IMR-90 (cell line): ENCODE measurements at places on chromosomes 7 and 10.

GRCh38 chr10:124300224-124300623 is 118.5 kb downstream of the OAT start:
- H3K36me3 ChIP-seq = no peaks in the 10 kb centered on the region
- no peak for DNase-seq
- H3K4me1 ChIP-seq = no peaks in the 10 kb centered on the region
- H3K27ac ChIP-seq = no peak overlapping the region
- H3K27me3 ChIP-seq = no peaks in the 10 kb centered on the region

DNA sequence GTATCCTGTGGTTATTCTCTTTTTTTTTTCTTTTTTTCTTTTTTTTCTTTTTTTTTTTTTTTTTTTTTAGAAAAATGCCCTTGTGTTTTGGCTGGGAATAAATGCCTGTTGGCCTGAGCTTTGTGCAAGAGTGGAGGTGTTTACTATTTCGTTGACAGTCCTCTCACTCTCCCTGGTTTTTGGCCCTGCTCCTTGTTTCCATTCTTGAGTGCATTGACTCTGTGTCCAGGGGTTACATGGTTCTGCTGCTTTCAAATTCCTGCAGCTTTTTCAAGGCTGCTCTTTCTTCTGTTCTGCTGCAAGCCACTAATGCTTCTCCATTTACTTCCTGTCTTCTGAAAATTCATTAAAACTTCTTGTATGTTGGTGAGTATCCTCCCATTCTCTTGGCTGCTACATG is 59.7 kb upstream of the TBX20 start:
- DNase-seq = no peak
- no peaks in the 10 kb centered on the region for H3K27me3 ChIP-seq
- H3K27ac ChIP-seq = no peak overlapping the region

- no peaks in the 10 kb centered on the region for H3K36me3 ChIP-seq
- peaks cover 3% of the 10 kb centered on the region; the same call in 1 of the 2 replicates for H3K4me1 ChIP-seq
- H3K4me3 ChIP-seq = peak overlapping the region; percentile 38
- no peak overlapping the region for H3K27ac ChIP-seq
- H3K27me3 ChIP-seq = peaks cover 50% of the 10 kb centered on the region
These were observed 1.2 kb downstream of the CALY start for GRCh38 chr10:133335246-133336117.

GRCh38 chr10:82817676-82818422 is 942.9 kb downstream of the NRG3 start:
- no peaks in the 10 kb centered on the region for H3K27me3 ChIP-seq
- no peaks in the 10 kb centered on the region for H3K36me3 ChIP-seq
- no peaks in the 10 kb centered on the region for H3K4me1 ChIP-seq
- no peak for DNase-seq
- no peak overlapping the region for H3K27ac ChIP-seq
- no peak overlapping the region for H3K4me3 ChIP-seq

GRCh38 chr7:128148676-128149075 is 92.4 kb upstream of the LEP start:
- no peak for DNase-seq
- H3K4me1 ChIP-seq = no peaks in the 10 kb centered on the region
- H3K27ac ChIP-seq = no peak overlapping the region

DNA sequence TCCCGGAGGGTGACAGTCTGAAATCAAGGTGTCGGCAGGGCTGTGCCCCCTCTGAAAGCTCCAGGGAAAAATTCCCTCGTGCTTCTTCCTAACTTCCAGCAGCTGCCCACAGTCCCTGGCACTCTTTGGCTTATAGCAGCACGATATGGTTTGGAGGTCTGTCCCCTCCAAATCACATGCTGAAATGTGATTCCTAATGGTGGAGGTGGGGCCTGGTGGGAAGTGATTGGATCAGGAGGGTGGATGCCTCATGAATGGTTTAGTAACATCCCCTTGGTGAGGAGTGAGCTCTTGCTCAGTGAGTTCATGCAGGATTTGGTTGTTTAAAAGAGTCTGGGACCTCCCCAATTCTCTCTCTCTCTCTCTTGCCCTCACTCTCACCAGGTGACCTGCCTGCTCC is 51.1 kb downstream of the GPAM start:
- no peak for DNase-seq
- H3K27me3 ChIP-seq = no peaks in the 10 kb centered on the region; the same call in 1 of the 2 replicates
- no peak overlapping the region for H3K4me3 ChIP-seq

DNA sequence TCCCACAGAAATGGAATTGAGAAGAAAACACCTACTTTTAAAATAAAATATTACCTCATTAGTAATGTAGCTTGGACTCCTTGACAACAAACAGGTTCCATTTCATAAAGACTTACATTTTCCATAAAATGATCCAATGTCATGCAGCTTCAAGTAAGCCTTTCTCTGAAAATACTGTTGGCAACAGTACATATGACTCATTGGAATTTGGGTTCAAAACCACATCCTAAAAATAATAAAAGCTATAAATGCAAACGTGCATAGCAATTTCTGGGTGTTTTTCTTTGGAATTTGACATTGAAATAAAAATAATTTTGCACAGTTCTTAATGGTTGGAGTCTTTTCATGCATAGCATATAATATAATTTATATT is 47.9 kb downstream of the FHIP2A start:
- no peak overlapping the region; the same call in 1 of the 2 replicates for H3K27ac ChIP-seq
- peak; percentile 87 for DNase-seq
- peaks cover 5% of the 10 kb centered on the region; the same call in 1 of the 2 replicates for H3K4me1 ChIP-seq
- no peaks in the 10 kb centered on the region for H3K27me3 ChIP-seq
- H3K36me3 ChIP-seq = 0 out of 2 replicates have a peak, but pooled peaks cover 1% of the 10 kb centered on the region

- peaks cover 13% of the 10 kb centered on the region for H3K36me3 ChIP-seq
- H3K27ac ChIP-seq = no peak overlapping the region
- H3K27me3 ChIP-seq = no peaks in the 10 kb centered on the region
These were observed 31.4 kb downstream of the ITPRIP start for GRCh38 chr10:104306897-104307296.

- H3K27me3 ChIP-seq = no peaks in the 10 kb centered on the region
- no peak overlapping the region for H3K27ac ChIP-seq
- peak; percentile 55 for DNase-seq
- H3K4me1 ChIP-seq = peaks cover 10% of the 10 kb centered on the region
- peaks cover 80% of the 10 kb centered on the region for H3K36me3 ChIP-seq
- no peak overlapping the region for H3K4me3 ChIP-seq
These were observed 112.2 kb downstream of the LARP4B start for GRCh38 chr10:819326-819725.

DNA sequence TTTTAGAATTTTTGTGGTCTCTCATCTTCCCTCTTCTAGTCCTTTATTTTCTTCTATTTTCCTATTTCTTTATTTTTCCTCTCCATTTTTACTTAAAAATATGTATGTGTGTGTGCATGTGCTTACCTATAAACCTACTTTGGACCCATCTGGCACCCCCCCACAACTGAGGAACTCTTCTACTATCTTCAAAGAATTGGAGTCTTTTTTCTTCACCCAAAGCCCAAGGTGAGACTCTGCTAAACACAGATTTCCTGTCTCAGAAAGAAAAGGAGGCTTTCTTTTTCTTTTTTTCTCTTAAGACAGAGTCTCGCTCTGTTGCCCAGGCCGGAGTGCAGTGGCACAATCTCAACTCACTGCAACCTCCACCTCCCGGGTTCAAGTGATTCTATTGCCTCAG is 24.2 kb downstream of the PRTFDC1 start:
- H3K4me3 ChIP-seq = no peak overlapping the region
- no peaks in the 10 kb centered on the region for H3K27me3 ChIP-seq
- H3K4me1 ChIP-seq = no peaks in the 10 kb centered on the region
- no peaks in the 10 kb centered on the region for H3K36me3 ChIP-seq

DNA sequence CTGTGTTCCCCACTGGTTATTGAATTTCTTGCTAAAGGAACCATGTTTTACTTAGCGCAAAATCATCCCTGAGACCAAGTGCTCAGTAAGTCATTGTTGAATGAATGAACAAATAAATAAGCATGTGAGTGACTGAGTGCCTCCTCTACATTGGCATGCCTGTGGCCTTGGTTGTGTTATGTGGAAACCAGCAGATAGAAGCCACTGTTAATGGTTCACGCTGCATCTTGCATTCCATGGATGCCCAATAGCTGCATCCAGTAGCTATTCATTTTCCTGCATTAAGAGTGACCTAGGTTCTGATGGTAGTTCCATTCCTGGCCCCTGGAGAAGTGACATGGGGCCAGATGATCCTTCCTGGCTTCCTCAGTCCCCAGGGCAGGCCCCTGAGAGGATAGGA is 113.3 kb upstream of the BMPER start:
- no peak overlapping the region for H3K27ac ChIP-seq
- H3K4me1 ChIP-seq = no peaks in the 10 kb centered on the region
- no peaks in the 10 kb centered on the region for H3K36me3 ChIP-seq
- no peak for DNase-seq

DNA sequence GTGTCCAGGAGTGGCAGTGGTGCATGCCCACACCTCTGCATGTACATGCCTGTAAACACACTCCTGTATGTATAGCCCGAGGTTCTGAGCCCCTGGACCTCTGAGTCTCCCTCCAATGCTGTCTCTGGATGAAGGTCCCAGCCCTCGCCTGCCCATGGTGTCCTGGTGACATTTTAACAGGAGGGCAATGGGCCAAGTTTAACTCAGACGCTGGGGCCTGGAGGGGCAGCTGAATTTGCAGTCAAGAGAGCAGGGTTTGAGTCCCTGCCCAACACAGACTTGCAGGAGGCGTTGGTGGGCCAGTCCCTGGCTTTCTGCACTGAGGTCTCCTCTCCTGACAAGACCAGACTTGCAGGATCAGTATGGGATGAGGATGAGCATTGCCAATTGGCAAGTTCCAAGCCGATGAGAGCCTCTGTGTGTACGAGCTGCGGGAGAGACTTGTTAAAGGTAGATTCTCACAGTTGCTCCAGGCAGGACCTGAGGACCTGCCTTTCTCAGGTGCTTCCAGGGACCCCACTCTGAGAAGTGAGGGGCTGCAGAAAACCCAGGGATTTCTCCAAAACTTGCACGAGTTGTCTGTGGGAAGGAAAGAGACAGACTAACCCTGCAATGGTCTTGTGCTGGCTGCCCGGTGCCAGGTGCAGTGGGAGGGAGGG is 141.9 kb downstream of the ELFN1 start:
- H3K36me3 ChIP-seq = no peaks in the 10 kb centered on the region
- H3K4me3 ChIP-seq = no peak overlapping the region
- no peak overlapping the region for H3K27ac ChIP-seq
- no peaks in the 10 kb centered on the region for H3K4me1 ChIP-seq
- no peak for DNase-seq
- H3K27me3 ChIP-seq = no peaks in the 10 kb centered on the region

DNA sequence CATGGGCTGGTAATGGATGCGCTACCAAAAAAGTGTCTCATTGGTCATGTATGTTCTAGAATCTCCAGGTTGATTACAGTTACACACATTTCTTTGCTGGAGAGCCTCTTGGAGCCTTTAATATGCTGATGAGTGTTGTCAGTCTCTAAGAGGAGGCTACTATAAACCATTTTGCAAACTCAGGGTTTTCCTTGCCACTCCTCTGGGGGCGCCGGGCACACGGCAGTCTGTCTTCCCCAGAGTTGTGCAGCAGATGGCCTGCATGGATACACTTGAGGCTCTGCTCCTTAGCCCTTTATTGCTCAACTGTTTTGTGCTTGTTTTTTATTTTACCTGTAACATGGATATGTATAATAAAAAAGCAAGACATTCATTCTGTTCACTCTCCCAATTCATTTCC is 196.5 kb downstream of the ACTR3B start:
- H3K27me3 ChIP-seq = no peaks in the 10 kb centered on the region
- H3K4me1 ChIP-seq = no peaks in the 10 kb centered on the region
- H3K4me3 ChIP-seq = no peak overlapping the region

GRCh38 chr10:119769886-119770285 is 44.0 kb downstream of the INPP5F start:
- H3K27me3 ChIP-seq = no peaks in the 10 kb centered on the region
- peak; percentile 80 for DNase-seq
- H3K4me3 ChIP-seq = no peak overlapping the region
- H3K36me3 ChIP-seq = no peaks in the 10 kb centered on the region
- no peak overlapping the region for H3K27ac ChIP-seq

DNA sequence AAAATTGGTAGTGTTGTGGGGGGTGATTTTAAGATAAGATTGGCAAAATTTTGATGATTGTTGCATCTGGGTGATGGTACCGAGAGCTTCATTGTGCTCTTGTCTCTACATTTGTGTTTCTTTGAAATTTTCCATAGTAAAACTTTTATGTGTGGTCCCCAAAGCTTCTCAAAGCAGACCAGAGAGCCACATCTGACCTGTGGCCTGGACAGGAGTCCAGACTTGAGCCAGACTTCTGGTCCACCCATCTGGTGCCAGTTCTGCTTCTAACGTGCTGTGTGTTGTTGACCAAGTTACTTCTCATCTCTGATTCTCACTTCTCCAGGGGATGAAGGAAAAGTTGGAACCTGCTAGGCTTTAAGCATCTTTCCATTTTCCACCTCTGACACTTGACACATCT is 120.1 kb downstream of the C10orf105 start:
- no peaks in the 10 kb centered on the region for H3K4me1 ChIP-seq
- H3K27me3 ChIP-seq = peaks cover 9% of the 10 kb centered on the region; the same call in 1 of the 2 replicates
- no peak overlapping the region for H3K4me3 ChIP-seq
- H3K27ac ChIP-seq = no peak overlapping the region
- H3K36me3 ChIP-seq = no peaks in the 10 kb centered on the region
- no peak for DNase-seq

DNA sequence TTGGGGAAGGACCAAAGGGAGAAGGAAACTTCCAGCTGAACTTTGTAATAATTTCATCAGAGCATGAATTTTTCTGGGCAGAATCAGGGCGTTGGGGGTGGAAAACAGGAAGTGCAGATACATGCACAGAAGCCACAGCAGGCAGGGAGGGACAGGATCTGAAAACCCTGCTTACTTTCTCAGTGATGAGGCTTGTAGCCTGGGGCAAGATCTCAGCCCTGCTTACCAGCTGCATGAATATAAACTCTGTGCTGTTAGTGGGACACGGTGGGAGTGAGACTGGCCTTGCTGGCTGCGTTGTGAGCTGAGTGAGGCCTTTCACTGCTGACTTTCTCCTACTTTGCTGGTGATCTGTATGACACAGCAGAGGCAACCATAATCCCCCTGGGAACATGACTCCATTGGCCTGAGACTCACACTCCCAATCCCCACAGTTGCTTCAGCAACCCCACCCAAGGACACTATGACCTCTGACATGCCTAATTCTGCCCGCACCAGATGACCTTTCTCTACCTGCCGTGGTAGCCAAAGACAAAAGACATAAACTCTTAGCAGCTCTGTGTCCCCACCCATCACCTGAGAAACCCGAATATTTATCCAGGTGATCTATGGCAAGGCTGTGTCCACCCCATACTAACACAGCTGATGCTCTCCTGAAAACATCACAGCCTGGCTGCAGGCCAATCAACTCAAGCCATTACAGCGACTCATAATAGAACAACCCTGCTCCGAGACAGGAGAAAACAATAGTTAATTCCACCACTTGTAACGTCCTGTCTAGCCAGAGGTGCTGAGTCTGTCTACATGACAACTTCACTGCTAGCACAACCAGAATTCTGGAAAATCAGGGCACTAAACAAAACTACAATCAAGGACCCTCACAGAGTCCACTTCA is 190.7 kb upstream of the CHRM2 start:
- H3K27me3 ChIP-seq = no peaks in the 10 kb centered on the region; the same call in 1 of the 2 replicates
- H3K4me1 ChIP-seq = peaks cover 5% of the 10 kb centered on the region
- peak; percentile 63 for DNase-seq
- no peaks in the 10 kb centered on the region for H3K36me3 ChIP-seq
- H3K27ac ChIP-seq = peak overlapping the region; percentile 27
